ENCODE measurements at places on chromosomes 6 and 20. TPM values are rescaled to one million over a fixed set of nuclear protein-coding genes. Genes with fewer than 3 reads are reported as not detected.

The FOXC1 gene
- total RNA-seq = 9.5 TPM

The DEFB124 gene
- total RNA-seq = 0.81 TPM

The BCAS1 gene
- 13.2 TPM for total RNA-seq

The EBF4 gene
- total RNA-seq = 12.7 TPM

DNA sequence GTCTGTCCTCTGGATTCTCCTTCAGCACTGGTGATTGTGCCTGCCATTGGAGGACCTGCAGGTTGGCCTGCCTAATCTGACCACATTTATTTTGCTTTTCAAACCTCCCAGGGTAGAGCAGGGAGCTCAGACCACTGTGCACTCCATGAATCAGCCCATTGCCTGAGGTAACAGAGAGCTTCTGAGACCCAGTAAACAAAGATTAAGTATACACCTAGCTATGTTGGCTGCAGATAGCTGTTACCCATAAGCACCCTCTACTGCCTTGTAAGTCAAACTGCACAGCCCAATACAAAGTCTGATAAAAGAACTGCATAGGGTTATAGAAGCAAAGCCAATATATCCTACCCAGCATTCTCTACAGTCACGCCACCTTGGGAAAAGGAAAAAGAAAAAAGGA lies 338.7 kb downstream of the HTR1B start:
- DNase-seq = no peak

GRCh38 chr6:125814481-125814880 lies 23.7 kb downstream of the NCOA7 start:
- DNase-seq = no peak

- no peak for DNase-seq
These were observed 332.1 kb downstream of the UTRN start for GRCh38 chr6:144617191-144617590.

DNA sequence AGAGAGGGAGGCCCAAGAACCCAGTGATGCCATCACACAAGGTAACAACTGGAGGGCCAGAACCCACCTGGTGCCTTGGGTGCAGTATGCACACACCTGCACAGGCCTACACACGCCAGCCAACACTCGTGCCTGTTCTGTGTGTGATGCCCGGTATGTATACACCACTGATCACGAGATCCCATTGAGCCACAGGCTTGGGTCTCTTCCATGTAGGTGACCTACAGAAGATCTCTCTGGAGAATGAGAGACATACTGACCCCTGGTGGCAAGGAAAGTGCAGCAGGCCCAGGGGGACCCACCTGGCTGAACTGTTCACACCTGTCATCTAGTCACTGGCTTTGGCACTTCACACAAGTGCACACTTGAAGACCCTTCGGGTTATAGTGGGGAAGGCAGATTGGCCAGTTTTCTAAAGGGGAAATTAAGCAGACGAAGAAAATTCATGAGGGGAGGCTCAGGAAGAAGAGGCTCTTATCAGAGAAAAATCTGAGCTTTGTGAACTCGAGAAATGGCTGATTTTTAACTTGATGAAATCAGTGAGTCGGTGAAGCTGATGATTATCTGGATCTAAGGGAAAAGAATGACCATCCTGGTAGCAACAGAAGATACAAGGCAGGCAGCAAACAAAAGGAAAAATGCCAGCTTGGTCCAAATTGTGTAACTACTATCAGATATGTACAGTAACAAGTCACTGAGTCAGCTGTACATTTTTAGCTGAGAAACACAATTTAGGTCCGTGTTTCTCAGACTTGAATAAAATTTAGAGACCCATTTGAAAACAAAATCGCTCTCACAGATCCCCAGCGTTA lies 69.1 kb upstream of the PBOV1 start:
- peak; percentile 56 for DNase-seq

- no peak for DNase-seq
These were observed 141.2 kb downstream of the RALGAPA2 start for GRCh38 chr20:20571068-20571780.

DNA sequence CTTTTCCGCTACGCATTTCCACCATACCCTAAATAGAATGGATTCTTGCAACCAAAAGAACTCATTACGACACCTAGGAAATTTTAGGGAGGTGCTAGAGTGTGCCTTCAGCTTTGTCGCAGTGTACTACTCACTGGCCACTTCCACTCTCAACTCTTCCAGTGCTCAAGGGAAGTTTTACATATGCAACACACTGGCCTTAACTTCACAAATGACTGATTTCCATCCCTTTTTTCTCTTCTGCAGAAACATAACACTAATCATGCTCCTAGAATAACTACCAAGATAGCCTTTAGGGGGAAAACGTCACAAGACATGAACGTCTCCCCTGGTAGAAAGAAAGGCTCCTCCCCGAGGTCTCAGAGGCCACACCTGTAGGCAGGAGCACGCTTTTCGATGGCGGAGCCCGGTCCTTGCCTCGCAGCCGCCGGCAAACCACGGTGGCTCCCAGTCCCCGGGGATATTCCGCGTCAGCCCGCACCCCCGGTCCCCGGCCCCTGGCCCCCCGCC lies 584 bp downstream of the LYRM4 start:
- DNase-seq = peak; percentile 54

DNA sequence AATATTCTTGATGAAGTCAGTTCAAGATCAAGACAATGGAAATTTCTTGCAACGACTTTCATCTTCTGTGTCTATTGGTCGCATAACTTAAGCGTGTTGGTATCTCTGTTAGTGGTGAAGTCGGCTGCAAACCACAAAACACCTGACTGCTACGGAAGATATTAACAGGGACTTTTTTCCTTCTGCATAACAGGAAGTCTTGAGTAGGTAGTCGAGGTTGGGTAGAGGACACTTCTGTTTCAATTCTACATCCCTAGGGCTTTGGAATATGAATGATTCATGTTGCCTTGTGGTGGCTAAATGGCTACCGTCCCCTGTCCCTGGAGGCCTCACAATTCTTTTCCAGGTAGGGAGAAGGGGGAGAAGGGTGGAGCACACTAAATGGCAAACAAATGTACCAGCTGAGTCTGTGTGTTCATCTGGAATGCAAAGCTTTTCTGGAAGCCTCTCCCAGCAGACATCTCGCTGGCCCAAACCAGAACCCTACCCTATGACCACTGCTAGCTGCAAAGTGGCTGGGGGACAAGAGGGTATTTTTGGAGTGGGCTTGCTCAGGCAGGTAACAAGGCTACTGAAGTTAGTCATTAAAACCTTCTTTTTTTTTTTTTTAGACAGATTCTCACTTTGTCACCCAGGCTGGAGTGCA lies 34.6 kb upstream of the NKX2-2 start:
- DNase-seq = no peak

DNA sequence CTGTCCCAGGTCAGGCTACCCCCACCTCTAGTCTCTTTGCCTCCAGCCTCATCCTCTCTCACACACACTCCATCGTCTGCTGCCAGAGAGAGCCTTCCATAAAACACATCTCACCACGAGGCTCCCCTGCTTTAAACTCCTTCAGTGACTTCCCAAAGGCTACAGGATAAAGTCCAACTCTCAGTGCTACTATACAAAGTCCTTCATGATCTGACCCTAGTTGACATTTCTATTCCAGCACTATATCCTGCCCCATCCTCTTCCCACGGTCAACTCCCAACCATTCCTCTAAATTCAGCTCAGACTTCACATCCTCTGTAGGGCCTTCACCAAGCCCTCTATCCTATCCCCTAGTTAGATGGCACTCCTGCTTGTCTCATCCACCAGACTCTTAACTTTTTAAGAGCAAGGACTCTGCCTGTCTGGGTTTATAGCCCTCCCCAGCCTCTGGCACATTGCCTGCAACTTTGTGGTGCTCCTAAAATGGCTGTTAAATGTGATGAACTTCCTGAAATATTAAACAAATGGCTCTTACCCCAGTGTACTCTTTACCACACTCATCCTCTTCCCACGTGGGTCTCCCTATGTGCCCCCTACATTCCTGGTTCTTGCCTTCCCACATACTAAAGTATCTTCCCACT lies 36.1 kb downstream of the KIF16B start:
- DNase-seq = no peak

GRCh38 chr20:23609486-23610109 lies 3.9 kb upstream of the CST9 start:
- no peak for DNase-seq

DNA sequence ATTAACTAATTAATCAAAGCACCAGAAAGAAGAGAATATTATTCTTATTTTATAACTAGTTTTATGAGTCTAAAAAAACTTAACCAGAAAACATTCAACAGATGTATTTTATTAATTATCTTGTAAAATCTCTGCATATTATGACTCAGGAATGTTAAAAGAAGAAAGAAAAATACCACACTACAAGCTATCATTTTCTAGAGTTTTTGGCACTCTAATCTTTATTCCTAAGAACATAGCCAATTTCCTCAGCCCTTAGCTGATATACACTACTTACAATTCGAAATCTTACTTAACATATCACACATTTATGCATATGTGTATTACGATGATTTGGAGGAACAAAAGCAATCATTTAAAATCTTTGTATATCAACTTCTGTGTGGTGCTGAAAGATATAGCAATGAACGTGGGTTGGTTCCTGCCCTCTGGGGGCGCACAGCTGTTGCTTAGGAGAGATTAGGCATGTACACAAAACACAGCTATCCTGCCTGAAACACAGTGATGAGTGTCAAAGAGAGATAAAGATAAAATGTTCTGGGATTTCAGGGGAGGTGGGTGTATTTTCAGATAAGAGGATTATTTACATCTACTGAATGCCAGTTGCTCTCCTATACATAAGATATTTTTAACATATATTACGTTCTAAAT lies 404.5 kb downstream of the SYNE1 start:
- no peak for DNase-seq

- no peak for DNase-seq
These were observed 12.3 kb downstream of the GHRH start for GRCh38 chr20:37249304-37249703.

DNA sequence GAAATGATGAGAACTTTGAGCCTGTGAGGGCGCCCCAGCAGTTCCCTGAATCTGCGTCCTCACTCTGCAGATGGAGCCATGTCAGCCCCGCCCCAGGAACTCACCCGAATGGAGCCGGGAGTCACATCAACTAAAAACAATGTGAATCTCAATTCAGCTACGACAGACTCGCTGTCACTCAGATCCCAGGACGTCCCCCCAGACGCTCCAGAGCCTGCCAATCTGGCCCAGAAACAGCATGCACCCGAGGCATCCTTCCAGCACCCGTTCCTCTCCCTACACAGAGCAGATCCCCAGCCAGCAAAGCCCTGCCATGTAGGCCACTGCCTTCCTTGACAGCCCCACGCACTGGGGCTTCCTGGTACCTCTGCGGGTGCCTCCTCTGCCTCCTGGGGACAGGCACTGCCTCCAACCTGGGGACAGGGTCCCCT lies 248.0 kb downstream of the TTLL2 start:
- DNase-seq = no peak

- no peak for DNase-seq
These were observed 101.5 kb downstream of the RPP40 start for GRCh38 chr6:4902363-4902762.

GRCh38 chr6:32176476-32177182 lies 745 bp upstream of the AGPAT1 start:
- no peak for DNase-seq

DNA sequence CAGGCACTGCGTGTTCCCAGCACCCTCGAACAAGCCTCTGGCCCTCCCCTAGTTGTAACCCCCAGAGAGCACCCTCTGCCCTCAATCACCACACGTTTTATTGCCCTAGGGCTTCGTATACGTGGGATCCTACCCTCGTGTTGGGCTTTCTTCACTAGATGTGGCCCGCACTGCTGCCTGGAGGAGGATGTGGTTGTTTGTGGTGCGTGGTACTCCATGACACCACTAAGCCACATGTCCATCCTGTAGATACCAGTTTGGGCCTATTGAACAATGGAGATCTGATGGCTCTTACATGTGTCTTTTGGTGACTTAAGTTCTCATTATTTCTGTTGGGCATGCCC lies 17.0 kb downstream of the SLC2A4RG start:
- no peak for DNase-seq

- DNase-seq = no peak
These were observed 123.5 kb downstream of the MAP3K7 start for GRCh38 chr6:90463359-90463758.

DNA sequence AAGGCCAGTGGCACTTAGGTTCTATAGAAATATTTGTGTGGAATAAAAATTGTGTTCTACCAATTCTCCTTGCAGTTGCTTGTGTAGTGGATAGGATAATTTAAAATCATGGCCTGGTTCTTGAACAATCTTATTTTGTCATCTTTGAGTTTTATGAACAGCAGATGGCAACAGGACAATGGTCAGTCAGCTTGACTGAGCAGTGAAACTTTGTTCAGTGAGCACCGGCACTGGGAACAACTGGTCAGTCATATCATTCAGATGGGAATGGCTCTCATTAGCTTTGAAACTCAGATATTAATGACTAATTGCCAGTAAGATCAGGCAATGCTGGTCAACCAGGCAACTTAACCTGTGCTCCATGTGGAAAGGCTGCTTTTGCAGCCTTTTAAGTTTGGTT lies 129.2 kb downstream of the BCKDHB start:
- DNase-seq = no peak

- no peak for DNase-seq
These were observed 86.6 kb upstream of the MEI4 start for GRCh38 chr6:77566235-77566634.

- peak; percentile 24 for DNase-seq
These were observed 43.9 kb downstream of the PLCB4 start for GRCh38 chr20:9112541-9113515.

- peak; percentile 86 for DNase-seq
These were observed 16.3 kb downstream of the LRRC1 start for GRCh38 chr6:53811082-53811481.

DNA sequence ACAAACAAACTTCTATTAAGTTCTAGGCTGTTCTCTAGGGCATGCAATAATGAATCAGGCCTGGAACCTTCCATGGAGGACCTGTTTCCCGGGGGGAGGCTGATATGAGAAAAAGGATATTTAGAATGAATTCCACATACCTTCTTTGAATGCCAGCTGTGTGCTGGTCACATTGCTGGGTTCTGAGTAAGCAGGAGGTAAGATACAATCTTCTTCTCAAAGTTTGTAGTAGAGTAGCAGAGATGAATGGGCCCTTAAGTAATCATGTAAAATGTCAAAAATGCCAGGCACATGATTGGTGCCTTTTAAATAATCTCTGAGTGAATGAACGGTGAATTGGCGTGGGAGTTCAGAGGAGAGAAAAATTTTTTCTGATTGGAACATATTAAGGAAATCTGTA lies 47.4 kb downstream of the TGM2 start:
- no peak for DNase-seq

- no peak for DNase-seq
These were observed 268.4 kb downstream of the SMOC2 start for GRCh38 chr6:168709390-168709789.

All from mucosa of gallbladder (tissue), 1 donor.